ENCODE measurements at places on chromosomes 12 and 14.

- no peak for DNase-seq
Observed at GRCh38 chr12:31363416-31363809, 37.5 kb upstream of the SINHCAF start.

DNA sequence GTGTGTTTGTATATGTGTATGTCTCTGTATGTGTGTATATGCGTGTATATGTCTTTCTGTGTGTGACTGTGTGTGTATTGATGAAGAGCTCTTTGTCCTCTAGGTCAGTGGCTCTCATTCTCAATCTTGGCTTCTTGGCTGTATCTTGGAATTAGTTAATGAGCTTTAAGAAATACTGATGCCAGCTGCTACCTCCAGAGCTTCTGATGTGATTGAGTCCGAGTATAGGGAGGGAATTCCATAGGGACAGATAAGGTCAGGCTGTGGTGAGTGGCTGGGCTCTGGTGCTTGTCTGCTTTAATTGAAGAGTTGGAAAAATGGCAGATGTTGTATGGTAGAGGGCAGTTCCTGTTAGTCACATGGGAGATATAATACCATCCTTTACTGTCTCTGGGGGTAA is 140.1 kb downstream of the C12orf75 start:
- DNase-seq: no peak

GRCh38 chr12:22935090-22935489 is 310.1 kb downstream of the ETNK1 start:
- no peak for DNase-seq

- DNase-seq: no peak
Observed at GRCh38 chr14:68293404-68293803, 473.8 kb downstream of the RAD51B start.

GRCh38 chr12:5000204-5000603 is 43.5 kb upstream of the KCNA5 start:
- no peak for DNase-seq

- no peak for DNase-seq
Observed at GRCh38 chr12:120235369-120236323, 29.9 kb downstream of the PXN start.

GRCh38 chr12:89752341-89752740 is 43.7 kb upstream of the ATP2B1 start:
- DNase-seq: no peak

GRCh38 chr12:122088179-122088810 is 9.7 kb downstream of the MLXIP start:
- DNase-seq: no peak

DNA sequence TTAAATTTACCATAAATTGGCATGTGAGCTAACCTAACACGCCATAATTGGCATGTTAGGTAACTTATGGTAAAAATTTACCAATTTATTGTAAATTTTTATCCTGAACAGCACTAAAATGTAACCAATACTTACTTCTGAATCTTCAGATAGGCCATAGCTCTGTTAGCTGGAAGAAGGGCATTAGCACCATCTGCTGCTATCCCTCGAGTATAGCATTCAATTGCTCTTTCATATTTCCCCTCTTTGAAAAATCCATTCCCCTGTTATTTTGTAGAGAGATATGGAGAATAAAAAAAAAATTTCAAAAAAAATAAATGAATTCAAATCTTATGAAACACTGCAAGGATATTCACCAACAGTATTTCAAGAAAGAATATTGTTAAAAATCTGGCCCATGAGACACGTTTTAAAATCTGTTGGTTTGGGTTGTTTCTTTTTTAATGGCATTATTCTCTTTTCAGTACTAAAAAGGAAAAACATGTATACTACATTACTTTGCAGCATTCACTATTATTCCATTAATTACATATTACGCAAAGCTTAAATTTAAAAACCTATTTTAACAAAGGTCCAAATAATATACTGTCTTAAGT is 19.1 kb downstream of the RPAP3 start:
- DNase-seq: peak; percentile 43

DNA sequence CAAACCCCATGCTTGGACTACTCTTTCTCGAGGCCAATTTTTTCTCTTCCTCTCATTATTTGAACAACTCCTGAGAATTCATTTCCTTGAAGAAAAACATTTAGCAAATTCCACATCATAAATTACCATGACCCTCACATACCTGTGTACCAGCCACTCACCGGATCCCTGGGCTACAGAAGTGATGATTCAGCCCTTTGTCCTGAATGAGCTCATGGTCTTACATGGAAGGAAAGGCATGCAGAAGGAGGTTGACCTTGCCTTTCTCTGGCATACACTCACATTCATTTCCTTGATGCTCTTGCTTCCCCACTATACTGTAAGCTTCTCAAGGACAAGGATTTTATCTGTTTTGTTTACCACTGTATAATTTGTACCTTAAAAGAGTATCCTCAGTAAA is 191.5 kb downstream of the SLC5A8 start:
- no peak for DNase-seq

DNA sequence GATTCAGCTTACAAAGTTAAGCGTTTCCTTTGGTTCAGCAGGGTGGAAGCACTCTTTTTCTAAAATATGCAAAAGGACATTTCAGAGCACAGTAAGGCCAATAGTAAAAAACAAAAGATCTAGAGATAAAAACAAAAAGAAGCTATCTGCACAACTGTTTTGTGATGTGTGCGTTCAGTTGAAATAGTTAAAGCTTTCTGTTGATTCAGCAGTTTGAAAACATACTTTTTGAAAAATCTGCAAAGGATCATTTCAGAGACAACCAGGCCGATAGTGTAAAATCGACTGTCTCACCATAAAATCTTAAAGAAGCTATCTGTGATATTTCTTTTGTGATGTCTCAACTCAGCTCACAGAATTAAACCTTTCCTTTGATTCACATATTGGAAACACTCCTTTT is 300.0 kb upstream of the ALG10B start:
- DNase-seq: no peak
